Osteocyte (in vitro differentiated cells): ENCODE measurements at places on chromosomes 4 and X. TPM values are rescaled to one million over a fixed set of nuclear protein-coding genes. Genes with fewer than 3 reads are reported as not detected.

The CYP2U1 gene
- 12.5 and 14.0 TPM in 2 replicates for total RNA-seq

DNA sequence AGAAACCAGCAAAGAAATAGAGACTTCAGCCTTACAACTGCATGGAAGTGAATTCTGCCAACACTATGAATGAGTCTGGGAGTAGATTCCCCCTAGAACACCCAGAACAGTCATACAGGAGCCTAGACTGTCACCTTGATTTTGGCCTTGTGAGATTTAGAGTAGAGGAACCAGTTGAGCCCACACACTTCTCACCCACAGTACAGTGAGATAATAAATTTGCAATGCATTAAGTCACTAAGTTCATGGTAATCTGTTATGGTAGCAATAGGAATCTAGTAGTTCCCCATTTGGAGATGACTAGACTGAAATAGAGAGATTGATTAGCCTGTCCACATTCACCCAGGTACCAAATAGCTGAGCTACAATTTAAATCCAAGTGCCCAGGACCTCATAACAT lies 59.0 kb downstream of the FAM13A start:
- no peak for DNase-seq

DNA sequence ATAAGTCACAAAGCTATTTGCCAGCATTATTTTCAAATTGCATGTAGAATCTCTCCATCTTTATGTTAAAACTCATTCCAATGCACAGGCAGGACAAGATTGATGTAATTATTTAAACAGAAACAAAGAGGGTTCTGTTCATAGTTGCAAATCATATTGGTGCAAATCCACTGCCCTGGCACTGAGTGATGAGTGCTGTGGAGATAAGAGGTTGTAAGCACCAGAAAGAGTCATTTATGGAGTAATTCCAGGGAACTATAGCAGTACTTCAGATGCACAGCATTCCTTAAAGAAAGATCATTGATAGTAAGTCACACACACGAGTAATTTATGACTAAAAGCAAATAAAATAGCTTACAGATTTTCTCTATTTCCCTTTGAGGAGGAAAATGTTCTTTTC lies 337.7 kb upstream of the CTSO start:
- no peak for DNase-seq

The TCEAL7 gene
- total RNA-seq: 13.4 and 14.7 TPM in 2 replicates

The NRK gene
- total RNA-seq: 5.5 and 5.6 TPM in 2 replicates

The SLC16A2 gene
- 21.3 and 22.9 TPM in 2 replicates for total RNA-seq

The XAGE1A gene
- total RNA-seq: not detected in 2 replicates

The TMEM255A gene
- total RNA-seq: 0.16 TPM in 2 replicates

GRCh38 chr4:140152013-140152703 lies 1.8 kb downstream of the MAML3 start:
- peak; percentile 85 for DNase-seq

- DNase-seq: no peak
Observed at GRCh38 chr4:150773032-150773431, 191.1 kb downstream of the MAB21L2 start.

DNA sequence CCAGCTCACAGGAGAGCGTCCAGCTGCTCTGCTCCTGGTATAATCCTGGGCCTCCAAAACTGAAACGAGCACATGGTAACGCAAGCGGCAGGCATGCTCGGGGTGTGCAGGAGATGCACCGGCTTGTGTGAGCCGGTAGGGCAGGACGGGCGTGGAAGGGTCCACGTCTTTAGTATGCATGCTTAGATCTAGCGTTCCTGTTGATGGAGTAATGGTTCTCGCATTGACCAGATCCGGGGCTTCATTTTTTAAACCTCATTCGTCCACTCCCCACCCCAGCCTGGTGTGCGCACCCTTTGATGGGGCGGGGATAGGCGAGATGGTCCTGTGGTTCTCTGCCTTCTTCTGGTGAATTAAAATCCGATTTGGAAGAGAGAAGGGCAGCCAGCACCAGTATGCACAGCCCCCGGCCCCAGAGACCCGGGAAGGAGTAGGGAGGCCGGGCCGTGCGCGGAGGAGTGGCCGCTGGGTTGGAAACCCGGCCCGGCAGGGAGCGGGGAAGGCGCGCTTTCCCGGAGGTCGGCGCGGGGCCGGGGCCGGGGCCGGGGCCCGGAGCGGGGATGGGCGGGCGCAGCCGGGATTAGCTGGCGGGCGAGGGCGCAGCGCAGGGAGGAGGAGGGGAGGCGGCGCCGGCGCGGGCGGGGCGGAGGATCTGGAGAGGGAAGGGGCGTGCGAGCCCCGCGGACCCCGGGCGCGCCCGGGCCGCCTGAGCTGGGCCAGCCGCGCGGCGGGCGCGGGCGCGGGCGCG lies 39.9 kb downstream of the FAM149A start:
- no peak for DNase-seq

DNA sequence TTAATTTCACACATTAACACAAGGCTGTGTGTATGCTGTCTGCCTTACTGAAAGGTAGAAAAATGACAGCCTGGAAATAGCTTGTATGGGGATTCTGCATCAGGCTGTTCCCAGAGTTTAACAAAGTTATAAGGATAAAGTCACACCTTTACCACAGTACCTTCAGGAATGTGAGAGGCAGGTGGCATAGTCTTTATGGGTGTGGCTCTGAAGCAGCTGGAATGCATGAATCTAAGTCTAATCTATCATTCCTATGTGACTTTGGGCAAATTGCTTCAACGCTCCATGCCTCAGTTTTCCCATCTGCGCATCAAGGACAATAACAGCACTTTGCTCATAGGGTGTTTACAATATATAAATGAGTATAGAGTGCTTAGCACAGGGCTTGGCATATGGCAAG lies 84.2 kb upstream of the EGFL6 start:
- DNase-seq: no peak

The EFHC2 gene
- total RNA-seq: not detected in 2 replicates
